NCI-H2029 treated with DMSO at 0.1 percent for 48 hours (cell line): ENCODE measurements at places on chromosomes 3 and 15.

DNA sequence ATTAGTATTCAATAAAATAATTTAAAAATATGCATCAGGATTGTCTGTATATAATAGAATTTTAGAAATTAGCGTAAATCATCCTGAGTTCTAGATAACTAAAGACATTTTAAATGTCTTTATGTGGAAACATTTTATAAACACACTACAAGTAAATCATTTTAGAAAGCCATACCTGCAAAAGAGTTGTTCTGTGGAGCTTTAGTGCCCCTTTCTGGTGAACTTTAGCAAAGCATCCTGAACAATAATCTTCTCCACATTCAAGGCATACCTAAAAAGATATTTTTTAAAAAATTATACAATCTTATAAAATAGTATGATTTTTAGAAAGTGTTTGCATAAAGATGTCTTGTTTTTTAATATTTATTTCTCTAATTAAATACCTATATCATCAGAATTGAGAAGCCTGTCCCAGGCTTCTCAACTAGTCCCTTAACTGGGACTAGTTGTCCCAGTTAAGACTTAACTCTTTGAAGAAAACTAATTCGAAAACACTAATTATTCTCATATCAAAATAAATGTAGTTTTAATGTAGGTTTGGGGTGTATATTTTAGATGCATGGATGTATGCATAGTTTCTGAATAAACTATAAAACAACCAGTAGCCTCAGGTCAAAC, 29.7 kb downstream of the ZBBX start:
- DNase-seq = no peak

DNA sequence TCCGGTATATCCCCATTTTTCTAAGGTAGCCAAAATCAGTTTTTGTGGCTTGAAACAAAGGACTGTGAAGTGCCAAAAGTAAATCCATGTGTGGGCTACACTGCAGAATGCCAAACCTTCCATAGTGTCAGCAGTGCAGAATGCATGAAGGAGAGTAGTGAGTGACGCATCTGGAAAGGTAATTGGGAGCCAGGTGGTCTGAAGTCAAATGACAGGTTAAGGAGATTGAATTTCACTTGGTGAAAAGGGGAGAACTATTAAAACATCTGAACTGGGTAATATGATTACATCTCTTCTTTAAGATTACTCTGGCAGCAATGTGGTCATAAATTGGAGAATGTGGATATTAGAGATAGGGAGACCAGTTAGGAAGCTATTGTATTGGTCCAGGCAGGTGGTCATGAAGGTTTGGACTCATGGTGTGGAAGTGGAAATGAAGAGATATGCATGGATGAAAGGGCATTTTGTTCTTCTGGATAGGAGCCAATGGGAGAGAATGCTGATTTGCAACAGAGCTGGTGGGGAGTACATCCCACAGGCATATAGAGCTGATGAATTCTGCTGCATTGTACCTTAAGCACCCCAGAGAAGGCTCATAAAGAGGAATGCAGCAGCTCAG, 118.2 kb downstream of the ECT2 start:
- peak; percentile 37 for DNase-seq

DNA sequence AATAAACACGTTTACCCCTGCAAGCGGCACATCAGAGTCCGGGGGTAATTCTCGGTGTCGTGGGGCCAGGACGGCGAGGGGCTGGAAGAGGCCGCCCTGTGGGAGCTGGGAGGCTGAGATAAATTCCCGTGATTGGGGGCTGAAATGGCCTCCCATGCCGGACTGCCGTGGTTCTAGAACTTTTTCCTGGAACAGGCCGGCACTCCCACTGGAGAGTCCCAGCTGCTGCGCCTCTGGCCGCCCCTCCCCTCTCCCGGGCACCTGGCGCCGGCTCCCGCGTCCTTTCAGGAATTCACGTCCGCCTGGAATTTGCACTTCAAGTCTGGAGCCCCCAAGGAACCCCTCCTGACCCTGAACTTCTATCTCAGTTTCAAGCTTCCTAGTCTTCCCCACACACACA, 10.8 kb upstream of the LRRC2 start:
- no peak for DNase-seq

GRCh38 chr15:91050128-91050455, 27.7 kb upstream of the VPS33B start:
- no peak for DNase-seq

DNA sequence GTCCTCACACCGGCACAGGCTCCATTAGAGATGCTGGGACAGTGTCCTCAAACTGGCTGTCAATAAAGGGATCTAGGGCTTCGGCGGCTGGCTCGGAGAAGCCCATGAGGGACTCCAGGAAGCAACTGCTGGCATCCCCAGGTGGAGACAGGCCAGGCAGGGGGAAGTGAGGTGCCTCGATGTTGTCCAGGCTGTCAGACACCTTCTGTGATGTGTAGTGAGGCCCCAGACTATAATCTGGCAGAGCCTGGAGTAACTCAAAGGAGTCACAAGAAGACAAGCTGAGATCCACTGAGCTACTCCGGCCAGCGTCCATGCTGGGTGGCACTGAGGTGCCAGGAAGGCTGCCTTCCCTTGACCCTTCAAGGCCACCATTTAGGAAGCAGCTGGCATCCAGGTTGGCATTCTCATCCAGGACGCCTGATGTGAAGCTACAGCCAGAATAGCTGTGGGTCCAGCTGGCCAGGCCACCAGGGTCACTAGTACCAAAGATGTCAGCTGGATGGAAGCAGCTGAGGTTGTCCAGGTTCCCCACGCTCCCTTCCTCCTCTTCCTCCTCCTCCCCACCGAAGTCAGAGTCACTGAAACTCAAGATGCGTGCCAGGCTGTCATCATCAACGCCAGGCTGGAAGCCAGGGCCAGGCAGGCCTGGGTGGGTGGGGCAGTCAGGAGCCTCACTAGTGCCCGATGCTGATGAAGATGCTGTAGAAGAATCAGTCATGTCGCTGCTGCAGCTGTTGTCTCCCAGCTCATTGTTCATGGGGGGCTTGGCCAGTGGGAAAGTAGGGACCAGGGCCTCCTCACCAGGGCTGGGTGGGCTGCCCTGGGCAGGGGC, 10.1 kb downstream of the CSRNP1 start:
- DNase-seq = no peak

DNA sequence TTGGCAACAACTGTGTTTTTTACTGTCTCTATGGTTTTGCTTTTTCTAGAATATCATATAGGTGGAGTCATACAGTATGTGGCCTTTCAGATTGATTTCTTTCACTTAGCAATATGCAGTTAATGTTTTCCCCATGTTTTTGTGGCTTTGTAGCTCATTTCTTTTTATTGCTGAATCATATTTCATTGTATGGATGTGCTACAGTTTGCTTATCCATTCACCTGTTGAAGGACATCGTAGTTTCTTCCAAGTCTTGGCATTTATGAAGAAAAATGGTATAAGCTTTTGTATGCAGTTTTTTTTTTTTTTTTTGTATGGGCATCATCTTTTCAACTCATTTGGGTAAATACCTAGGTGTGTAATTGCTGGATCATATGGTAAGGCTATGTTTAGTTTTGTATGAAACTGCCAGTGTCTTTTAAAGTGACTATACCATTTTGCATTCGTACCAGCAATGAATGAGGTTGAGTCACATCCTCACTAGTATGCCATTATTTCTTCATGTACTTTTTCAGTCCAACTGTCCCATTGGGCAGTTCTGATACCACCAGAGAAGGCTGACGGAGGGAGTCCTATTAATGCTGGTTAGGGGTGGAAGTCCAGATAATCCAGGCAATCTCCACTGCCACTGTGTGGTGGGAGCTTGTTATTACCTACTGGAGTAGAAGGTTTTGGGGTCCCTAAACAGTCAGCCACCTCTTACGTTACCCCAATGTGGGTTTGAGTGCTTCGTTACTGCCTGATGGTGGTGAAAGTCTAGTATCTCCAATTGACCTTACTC, 210.5 kb downstream of the DOCK3 start:
- no peak for DNase-seq

GRCh38 chr3:61828880-61829721, 267.7 kb downstream of the PTPRG start:
- DNase-seq = no peak

DNA sequence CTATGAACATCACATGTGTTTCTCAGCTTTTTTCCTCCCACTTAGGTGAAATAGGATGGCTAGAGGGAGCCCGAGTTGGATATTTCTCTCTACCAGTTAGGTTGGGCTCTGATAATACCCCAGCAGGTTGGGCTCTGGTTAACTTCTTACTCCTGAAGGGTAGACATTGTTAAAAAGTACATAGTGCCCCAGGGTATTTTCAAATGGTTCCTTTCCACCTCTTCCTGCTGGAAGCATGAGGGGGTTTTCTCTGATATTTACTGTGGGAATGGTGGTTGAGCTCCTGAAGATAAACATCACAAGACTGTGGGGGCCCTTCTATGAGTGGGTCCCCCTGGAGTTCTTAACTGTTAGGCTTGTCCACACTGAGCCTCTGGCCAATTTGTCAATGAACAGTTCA, 36.1 kb upstream of the SPESP1 start:
- DNase-seq = no peak

DNA sequence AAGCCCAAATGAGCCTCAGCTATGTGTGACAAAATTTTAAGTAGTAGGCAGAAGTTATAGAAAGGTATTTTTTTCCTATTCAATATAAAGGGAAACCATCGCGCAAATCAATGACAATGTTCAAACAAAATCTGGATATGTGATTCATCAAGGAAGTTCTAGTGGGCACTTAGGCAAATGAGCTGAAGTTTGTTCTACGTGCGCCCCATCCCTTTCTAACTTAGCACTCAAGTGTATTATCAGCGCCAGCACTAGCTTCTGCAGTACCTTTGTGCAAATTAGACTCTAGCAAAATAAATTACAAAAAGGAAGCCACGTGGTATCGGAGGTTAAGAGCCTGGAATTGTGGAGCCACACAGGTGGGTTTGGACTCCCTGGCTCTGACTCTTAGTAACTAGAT, 91.1 kb downstream of the TBL1XR1 start:
- DNase-seq = no peak

GRCh38 chr15:71705151-71705550, 105.2 kb upstream of the NR2E3 start:
- no peak for DNase-seq
